ENCODE measurements at places on chromosomes 4 and X.

GRCh38 chrX:113470166-113470565 lies 629.5 kb upstream of the AMOT start:
- no peak for DNase-seq

DNA sequence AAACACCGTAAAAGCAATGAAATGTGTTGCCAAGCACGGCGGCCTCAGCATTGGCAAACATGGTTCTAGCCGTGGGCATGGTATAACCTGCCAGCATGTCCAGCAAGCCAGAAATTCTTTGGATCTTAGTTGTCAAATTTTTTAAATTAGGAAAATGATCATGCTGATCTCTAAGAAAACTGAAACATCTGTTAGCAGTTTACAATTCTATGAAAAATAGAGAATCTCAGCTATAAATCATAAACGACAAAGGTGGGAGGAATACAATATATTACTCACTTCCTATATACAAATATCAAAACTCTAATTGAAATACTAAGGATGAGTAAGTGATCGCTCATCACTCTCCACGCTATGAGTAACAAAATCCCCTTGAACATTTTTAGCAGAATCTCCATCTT lies 130.3 kb downstream of the ADGRA3 start:
- no peak for DNase-seq

GRCh38 chr4:169253113-169253671 lies 17.6 kb downstream of the SH3RF1 start:
- no peak for DNase-seq

- no peak for DNase-seq
These were observed 178.3 kb downstream of the OPHN1 start for GRCh38 chrX:68254738-68255645.

DNA sequence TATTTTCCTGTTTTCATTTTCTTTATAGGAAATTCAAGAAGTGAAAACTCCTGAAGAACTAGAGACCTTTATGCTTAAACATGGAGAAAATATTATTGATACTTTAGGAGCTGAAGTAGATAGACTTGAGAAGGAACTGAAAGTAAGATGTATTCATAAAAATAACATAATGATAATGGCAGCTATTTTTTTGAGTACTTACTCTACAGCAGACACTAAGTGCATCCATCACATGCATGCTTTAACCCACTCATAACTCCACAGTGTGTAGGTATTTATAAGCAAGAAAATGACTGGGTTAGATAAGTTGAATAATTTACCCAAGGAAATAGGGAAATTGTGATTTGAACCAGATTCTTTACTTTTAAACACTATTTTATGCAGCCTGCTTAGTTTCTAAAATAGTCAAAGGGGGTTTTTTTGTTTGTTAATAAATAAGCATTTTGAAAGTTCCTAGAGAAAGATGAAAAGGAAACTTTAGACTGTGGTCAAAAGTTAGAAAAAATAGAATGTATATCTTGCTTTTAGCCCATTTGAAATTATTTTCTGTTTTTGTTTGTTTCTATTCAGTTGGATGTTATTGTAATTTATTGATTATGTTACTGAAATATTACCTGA lies 74.2 kb downstream of the BEND4 start:
- DNase-seq: no peak

DNA sequence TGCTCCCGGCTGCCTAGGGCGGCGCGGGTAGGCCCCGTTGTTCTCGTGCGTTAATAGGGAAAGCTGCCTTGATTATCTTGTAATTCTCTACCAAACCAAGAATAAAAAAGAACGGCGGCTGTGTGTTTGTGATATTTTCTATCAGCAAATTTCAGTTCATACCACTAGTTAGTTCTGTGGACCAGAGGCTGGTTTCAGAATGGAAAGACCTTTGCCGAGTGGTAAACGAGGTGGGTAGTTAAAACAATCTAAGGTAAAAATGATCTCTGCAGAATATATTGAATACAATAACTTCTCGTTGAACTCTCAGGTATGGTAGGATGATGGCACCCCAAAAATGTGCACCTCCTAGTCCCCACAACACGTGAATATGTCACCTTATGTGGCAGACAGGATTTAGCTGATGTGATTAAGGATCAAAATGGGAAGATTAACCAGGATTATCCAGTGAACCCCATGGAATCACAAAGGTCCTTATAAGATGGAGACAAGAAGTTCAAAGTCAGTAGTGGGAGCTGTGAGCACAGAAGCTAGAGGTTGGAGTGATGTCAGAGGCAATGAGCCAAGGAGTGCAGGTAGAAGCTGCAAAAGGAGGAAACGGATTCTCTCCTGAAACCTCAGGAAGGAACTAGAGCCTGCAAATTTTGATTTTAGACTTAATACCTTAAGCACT lies 574 bp upstream of the CFAP97 start:
- no peak for DNase-seq

GRCh38 chr4:113869743-113870375 lies 108.3 kb upstream of the CAMK2D start:
- DNase-seq: peak; percentile 52

GRCh38 chrX:57353472-57354132 lies 67.1 kb downstream of the FAAH2 start:
- DNase-seq: no peak

GRCh38 chrX:146906166-146906565 lies 91.6 kb upstream of the CXorf51A start:
- DNase-seq: no peak

GRCh38 chr4:154277172-154277571 lies 214.4 kb downstream of the DCHS2 start:
- no peak for DNase-seq

DNA sequence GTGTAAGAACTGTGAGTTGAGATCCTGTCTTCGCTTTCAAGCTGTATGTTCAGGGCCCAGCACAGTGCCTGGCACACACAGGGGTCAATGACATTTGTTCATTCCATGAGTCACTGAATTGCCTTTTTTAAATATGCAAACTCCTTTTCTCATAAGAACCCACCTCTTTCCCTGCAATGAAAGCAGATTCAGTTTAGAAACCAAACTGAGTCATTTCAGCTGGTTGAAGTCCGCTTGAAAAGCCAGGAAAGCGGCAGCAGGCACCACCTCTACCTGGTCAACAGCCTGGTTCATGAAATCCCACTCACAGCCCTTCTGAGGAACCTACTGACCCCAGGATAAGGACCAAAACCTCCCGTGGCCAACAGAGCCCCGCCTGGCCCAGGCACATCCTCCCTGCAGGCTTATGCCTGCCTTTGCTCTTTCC lies 4.5 kb upstream of the C1QTNF7 start:
- DNase-seq: no peak

Data from MV-4-11 (cell line).